ENCODE measurements at places on chromosomes 11 and 22.
A peak's percentile ranks its signal among the peaks of the same experiment; 100 is the strongest.

DNA sequence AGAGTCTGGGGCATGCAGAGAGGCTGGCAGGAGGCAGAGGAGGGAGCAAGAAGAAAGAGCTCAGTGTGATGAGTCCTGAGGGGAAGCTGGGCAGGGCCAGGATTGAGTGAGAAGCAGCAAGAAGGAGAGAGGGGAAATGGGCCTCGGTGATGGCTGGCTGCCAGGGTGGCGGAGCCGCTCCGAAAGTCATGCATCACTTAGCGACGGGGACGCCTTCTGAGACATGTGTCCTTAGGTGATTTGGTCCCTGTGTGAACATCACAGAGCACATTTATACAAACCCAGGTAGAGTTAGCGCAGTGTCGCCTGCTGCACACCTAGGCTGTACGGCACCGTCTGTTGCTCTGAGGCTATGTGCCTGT, 15.1 kb downstream of the TBC1D22A start:
- no peak for DNase-seq

- peak; percentile 27 for DNase-seq
Measured at GRCh38 chr22:45868571-45869339, 108.2 kb downstream of the WNT7B start.

DNA sequence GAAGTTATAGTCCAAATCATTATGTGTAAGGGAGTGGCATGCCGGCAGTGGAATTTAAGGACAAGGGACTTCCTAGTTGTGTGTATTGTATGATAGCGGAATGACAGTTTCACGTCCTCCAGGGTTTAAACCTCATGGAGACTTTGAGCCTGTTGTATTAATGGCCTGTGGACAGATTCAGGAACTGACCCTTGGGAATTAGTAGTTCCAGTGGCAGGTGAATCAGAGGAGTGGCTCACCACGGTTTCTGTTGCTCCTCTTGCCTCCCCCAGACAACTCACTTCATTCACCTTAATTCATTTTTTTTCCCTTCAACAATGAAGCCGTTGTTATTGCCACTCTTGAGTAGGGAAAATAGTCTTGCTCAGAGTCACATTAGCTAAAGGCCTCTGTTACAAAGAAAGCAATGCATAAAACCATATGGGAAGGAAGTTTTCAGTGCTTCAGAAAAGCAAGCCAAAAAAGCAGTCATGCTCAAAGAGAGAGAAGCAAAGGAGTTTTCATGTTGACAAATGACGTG, 22.6 kb downstream of the AMOTL1 start:
- DNase-seq, result no peak

DNA sequence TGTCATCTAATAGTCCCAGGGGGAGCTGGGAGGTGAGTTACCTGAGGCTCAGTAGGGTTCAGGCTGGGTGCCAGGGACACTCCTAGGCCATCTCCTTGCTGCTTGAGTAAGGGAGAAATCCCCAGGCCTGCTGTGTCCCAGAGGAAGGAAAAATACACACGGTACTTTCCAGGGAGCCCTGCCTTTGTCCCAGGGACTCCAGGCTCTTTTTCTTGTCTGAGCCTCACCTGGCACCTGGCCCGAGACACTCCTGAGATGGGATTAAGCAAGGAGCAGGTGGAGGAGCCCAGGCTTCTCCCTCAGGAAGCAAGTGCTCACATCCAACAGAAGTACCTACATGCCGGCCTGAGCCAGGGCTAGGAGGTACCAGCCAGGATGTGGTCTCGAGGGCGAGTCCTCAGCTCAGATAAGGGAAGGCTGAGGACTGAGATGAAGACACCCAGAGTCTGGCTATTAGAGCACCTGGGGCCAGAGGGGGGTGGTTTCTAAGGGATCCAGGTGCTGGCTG, 899 bp upstream of the KLHDC7B start:
- DNase-seq, result no peak

DNA sequence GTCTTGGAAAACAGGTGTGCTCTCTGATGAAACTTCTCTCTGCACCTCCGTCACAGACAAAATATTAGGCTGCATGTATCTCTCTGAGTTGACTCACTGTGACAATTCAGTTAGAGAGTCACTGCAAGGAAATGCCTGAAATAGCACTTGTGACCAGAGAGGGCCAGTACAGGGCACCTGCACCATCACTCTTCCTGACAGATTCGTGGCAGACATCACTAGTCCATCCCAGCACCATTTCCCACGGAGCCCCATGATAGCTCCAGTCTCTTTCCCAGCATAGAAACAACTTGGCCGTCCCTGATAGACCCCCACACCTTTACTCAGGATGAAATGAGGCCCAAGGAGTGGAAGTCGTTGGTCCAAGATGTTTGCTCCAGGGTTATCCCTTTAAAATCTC, 73.3 kb upstream of the ISX start:
- no peak for DNase-seq

DNA sequence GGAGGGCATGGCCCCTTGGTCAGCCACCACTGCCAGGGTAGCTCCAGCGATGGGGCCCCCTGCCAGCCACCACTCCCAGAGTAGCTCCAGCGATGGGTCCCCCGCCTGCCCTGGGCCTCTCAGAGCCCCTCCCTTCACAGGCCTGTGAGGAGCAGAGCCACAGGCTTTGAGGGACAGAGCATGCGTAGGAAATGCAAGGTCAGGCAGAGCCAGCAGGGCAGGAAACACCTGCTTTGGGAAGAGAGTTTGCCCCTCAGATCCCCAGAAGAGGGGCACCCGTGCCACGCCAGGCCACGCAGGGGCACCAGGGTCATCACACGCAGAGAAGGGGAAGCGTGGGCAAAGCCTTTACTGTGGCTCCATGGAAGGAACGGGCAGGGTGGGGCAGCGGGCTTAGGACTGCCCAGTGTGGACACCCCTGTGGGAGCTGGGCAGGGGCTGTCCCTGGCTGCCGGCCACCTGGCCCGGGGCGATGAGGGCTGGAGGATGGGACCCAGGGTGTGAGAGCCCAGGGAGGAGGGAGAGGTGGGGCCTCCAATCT, 477.8 kb downstream of the BRD1 start:
- no peak for DNase-seq

GRCh38 chr11:2074266-2074825, 64.8 kb downstream of the IGF2 start:
- no peak for DNase-seq

GRCh38 chr11:95241681-95242081, 10.7 kb upstream of the SESN3 start:
- no peak for DNase-seq

DNA sequence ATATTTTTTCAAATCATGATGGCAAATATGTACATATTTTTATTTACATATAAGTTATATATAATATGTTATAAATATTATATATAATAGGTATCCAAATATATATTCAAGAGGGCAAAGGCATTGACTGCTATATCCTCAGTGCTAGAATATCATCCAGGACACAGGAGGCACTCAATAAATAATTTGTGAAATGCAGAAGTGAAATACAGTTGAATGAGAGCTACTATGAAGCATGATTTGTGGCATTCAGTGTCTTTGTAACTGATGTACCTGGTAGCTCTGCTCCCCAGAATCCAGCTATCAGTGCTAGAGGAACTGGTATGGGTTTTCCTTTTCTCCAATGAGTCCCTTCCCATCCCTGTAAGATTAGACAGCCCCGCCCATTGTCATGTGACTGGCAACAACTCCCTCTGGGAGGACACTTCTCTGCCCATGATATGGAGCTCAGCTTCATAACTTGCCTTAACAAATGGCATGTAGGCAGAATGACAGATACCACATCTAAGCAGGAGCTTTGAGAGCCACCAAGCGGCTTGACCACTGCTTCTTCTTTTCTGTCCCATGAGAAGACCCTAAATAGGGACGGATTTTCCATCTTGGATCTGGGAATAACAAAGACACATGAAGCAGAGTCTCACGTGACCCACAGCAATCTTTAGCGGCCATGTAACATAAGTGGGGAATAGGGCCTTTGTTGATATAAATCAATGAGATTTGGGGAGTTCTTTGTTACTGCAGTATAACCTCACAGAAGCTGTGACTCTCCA, 10.2 kb upstream of the CD82 start:
- peak; percentile 50 for DNase-seq

DNA sequence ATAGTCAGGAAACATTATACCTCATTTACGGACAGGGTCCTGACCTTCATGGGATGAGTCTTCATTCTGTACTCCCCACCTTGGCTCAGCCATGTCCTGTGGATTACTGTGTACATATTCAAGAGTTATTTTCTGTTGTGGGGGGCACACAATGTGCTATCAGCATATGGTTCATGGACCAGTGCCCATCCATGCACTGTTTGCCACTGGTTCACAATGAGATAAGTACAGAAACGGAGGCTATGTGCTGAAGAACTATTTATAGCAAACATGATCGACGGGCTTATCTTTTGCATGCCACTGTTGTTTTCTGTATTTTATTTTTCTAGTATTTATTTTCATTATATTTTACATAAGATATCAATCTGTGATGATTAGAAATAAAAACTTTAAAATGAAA, 56.4 kb upstream of the CCDC89 start:
- DNase-seq, result no peak

GRCh38 chr11:71206186-71206585, 46.2 kb downstream of the SHANK2 start:
- no peak for DNase-seq

DNA sequence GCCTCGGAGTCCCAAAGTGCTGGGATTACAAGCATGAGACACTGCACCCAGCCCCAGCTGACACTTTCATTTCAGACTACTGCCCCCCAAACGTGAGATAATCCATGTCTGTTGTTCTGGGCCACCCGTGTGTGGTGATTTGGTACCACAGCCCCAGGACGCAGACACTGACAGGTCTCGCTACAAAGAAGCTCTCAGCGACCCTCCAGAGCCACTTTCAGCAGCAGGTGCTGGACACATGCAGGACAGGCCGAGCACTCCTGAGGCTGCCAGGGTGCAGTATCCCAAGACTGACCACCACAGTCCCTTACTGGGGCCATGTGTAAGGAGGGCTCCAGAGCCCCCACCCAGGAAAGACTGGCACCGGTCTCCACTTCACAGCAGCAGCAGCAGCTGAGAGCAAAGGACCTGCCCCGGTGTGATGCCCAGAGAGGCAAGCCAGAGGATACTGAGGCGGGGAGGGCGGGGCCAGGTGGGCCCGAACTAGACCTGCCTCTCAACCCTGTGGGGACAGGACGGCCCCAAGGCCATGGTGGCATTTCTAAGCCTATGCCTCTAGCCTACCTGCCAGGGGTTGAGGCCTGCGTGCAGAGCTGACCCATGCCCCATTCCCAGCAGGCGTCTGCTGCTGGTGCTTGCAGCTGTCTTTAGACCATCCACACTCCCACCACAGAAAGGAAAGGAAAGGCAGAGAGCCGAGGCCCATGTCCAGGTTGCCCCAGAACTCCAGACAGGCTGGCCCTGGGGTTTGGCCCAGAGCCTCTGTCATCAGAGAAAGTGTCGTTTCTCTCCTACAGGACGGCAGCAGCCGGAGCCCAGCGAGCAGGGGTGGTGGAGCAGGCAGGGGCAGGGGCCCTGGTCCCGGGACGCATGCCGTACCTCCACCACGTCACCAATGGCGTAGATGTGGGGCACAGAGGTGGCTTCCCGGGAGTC, 28.0 kb upstream of the GNB1L start:
- DNase-seq, result no peak

DNA sequence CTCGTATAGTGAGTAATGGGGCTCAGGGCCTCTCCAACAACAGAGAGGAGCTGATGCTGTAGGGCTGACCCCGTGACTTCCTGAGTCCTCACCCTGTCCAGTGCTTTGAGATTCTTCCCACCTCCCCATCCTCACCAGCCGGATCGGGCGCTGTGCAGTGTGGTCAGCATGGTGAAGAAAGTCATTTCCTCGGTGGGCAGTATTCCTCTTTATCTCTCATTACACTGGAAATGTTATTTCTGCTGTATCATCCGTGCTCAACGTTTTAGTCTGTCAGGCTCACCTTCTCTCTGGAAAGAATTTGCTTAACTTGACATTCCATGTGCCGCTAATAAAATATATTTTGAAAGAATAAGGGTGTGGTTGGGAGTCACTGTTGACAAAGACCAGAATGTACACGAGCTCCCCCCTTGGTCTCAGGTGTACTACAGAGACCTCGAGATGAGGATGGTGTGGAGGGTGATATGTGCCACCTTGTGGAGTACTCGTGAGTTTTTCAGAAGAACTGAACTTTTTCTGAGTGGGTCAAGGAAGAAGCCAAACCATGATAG, 25.7 kb upstream of the SCGB1A1 start:
- no peak for DNase-seq

GRCh38 chr11:65919573-65920371, 546 bp downstream of the DRAP1 start:
- DNase-seq, result no peak

- DNase-seq, result no peak
Measured at GRCh38 chr11:72823105-72823804, 9.0 kb downstream of the ATG16L2 start.

DNA sequence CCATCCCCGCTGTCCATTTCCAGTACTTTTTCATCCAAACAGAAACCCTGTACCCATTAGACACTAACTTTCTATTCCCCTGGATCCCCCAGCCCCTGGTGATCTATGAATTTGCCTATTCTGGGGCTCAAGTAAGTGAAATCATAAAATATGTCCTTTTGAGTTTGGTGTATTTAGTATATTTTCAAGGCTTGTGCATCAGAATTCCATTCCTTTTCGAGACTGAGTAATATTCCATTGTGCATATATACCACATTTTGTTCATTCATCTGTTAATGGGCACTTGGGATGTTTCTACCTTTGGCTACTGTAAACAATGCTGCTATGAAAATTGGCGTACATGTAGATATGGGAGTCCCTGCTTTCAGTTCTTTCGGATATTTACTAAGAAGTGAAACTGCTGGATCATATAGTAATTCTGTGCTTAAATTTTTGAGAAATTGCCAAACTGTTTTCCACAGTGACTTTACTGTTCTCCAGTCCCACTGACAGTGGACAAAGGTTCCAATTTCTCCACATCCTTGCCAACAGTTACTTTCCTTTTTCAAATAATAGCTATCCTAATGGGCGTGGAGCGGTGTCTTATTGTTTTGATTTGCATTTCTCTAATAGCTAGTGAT, 16.1 kb downstream of the APLP2 start:
- no peak for DNase-seq

- no peak for DNase-seq
Measured at GRCh38 chr22:37137903-37138665, 11.6 kb downstream of the IL2RB start.

DNA sequence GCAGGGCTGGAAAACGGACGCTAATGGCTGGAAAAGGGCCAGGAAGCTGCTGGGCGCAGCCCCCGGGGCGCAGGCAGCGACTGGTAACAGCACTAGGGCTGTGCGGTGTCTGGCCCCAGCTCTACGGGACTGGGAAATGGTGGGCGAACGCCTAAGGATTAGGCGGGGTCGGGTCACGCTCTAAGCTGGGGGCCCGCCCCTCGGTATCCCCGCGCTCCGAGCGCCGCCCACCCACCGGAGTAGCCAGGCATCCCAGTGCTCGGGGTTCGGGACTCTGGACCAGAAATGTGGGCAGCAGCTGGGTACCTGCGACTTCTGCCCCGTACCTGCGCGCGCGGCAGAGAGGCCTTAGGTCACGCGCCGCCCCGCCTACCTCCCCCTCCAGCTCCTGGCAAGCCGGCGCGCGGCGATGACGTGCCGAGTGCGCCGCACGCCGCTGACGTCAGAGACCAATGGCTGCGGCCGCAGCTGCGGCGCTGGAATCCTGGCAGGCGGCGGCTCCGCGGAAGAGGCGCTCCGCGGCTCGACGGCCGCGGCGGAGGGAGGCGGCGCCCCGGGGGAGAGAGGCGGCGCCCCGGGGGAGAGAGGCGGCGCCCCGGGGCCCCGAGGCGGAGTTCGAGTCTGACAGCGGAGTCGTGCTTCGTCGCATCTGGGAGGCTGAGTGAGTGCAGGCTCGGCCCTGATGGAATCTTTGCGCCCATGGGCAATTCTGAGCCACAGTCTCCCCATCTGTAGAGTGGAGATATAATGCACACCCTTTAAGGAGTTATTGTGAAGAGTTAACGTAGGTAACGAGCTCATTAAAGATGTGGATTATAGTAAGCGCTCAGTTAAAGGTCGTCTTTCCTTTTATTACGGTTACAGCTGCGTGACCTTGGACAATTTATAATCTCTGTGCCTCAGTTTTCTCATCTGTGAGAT, at the start of the genes HPS4 and SRRD:
TSS of gene HPS4 (minus strand) at position 345 of the 921 bp plus-strand sequence. CDS start 2,021 bp downstream, outside the sequence.
TSS of gene SRRD (plus strand) at position 439 of the 921 bp plus-strand sequence. CDS start at position 453, 14 bp downstream.
- DNase-seq, result peak; percentile 94

Measured in liver (tissue), 10 donors.